ENCODE measurements at places on chromosomes 4 and X.

DNA sequence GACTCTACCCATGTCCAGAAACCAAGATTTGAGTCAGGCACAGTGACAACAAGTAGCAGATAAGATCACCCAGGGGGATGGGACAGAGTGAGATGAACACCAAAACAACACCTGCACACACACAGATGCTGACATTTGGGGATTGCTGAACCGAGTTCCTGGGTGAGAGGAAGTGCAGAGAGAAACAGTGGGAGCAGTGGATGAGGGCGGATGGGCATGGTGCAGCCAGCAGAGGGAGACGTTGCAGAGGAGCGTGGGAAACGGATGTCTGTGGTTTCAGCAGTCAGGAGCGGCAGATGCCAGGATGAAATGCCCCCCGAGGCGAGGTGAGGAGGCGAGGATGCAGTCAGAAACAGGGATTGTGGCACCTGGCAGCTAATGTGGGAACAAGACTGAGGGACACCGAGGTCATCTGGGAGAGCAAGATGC is 78.6 kb upstream of the STS start:
- no peak for DNase-seq

GRCh38 chr4:55733932-55734331 is 85.7 kb upstream of the EXOC1L start:
- DNase-seq, result peak; percentile 77

GRCh38 chr4:183261953-183262775 is 57.9 kb downstream of the CLDN22 start:
- peak; percentile 82 for DNase-seq

GRCh38 chrX:2490634-2491033 is 10.1 kb downstream of the DHRSX start:
- DNase-seq, result no peak

- no peak for DNase-seq
These were observed 42.2 kb upstream of the NKRF start for GRCh38 chrX:119648421-119648775.

DNA sequence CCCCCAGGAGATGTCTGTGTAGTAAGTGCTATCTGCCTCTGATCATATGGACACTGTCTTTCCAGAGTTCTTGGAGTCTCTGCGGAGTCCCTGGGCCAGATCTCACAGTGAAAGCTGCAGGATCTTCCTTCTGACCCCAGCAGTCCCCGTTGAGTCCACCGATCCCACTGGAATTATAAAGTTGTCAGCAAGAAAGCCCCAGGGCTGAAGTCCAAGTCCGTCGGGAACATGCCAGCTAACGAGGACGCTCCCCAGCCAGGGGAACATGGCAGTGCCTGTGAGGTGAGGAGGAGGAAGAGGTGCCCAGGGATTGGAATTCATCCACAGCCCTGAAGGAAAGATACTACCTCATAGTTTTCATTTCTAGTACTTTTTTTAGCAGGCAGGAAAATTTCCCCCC is 9.3 kb downstream of the ZNF81 start:
- no peak for DNase-seq

- no peak for DNase-seq
These were observed 15.6 kb upstream of the FAM47E start for GRCh38 chr4:76235915-76236314.

GRCh38 chr4:15689540-15689939 is 7.9 kb downstream of the FAM200B start:
- no peak for DNase-seq

DNA sequence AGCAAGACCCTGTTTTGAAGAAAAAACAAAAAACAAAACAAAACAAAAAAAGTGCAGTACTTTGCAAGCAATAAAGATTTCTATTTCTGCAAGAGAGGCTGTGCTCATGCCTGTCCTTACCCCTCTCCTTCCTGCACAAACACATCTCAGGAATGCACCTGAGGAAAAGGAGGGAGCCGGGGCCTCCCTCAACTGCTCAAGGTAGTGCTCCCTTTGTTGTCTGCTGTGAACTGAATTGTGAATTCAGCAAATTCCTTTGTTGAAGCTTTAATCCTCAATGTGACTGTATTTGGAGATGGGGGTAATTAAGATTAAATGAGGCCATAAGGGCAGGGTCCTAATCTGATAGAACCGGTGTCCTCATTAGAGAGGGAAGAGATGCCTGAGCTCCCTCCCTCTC is 13.9 kb downstream of the FTSJ1 start:
- DNase-seq, result no peak

DNA sequence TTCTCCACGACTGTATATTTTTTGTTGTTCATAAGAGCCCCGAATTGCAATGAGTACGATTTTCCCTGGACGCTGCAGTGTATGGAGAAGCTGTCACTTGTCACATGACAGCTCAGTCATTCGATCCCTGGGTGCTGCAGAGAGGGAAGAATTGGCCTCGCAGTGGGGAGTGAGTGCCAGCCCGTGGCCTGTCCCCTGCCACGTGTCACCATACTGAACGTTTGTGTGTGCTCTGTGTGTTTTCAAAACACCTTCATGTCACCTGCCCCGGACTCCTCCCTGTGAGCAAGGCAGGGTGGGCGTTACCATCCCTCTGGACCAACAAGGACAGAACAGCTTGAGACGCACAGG is 77.9 kb downstream of the TBL1X start:
- DNase-seq, result no peak

DNA sequence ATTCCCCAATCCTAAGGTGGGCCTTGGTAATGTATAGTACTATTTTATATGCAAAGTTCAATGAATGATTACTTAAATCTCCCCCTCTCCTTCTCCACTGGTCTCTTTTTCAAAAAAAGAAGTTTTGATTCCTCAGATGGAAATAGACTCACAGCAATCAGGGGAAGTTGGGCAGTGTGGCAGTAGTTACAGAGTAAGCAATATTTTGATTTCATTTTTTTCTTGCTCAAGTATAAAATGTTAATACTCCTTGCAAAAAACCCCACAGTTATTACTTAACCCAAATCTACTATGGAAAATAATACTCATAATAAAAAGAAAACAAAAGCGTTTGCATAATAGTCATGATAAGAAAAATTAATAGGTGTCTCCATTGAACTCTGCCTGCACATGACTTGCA is 56.9 kb upstream of the CXCL8 start:
- DNase-seq, result no peak
